ENCODE measurements at places on chromosomes 4 and X. TPM values are rescaled to one million over a fixed set of nuclear protein-coding genes. Genes with fewer than 3 reads are reported as not detected.

HSFX4 gene
- total RNA-seq = 0.70 TPM

TBC1D9 gene
- total RNA-seq = 32.1 TPM

RHOXF1 gene
- total RNA-seq = not detected

SLC2A9 gene
- 0.21 TPM for total RNA-seq

CDKN2AIP gene
- 13.9 TPM for total RNA-seq

PCSK1N gene
- total RNA-seq = 2.0 TPM

BEX5 gene
- total RNA-seq = 0.94 TPM

AVPR2 gene
- total RNA-seq = 0.33 TPM

HTN1 gene
- not detected for total RNA-seq

SH2D1A gene
- 1.8 TPM for total RNA-seq

COL4A5 gene
- 125 TPM for total RNA-seq

COX18 gene
- 17.1 TPM for total RNA-seq

NDNF gene
- 0.36 TPM for total RNA-seq

AFAP1 gene
- 30.5 TPM for total RNA-seq

NOX1 gene
- not detected for total RNA-seq

PSAPL1 gene
- 1.2 TPM for total RNA-seq

ITIH6 gene
- total RNA-seq = 0.26 TPM

SSX4B gene
- total RNA-seq = not detected

CXCL1 gene
- total RNA-seq = 0.28 TPM

FAM47E gene
- 1.4 TPM for total RNA-seq

OCIAD2 gene
- total RNA-seq = 7.4 TPM

SPANXA2 gene
- total RNA-seq = not detected

USP17L13 gene
- not detected for total RNA-seq

ARHGAP10 gene
- 14.7 TPM for total RNA-seq

PAGE2 gene
- not detected for total RNA-seq

ABLIM2 gene
- 14.4 TPM for total RNA-seq

GSX2 gene
- total RNA-seq = 1.2 TPM

WDR19 gene
- 18.9 TPM for total RNA-seq

SPANXC gene
- total RNA-seq = not detected

FRAS1 gene
- total RNA-seq = 5.1 TPM

CLIC2 gene
- total RNA-seq = 0.36 TPM

UGT2B17 gene
- not detected for total RNA-seq

YIPF6 gene
- 21.7 TPM for total RNA-seq

MAP3K15 gene
- total RNA-seq = 0.64 TPM

Data from motor neuron (in vitro differentiated cells).